Fibroblast of lung (primary cell): ENCODE measurements at places on chromosomes 13 and 19. TPM values are rescaled to one million over a fixed set of nuclear protein-coding genes. Genes with fewer than 3 reads are reported as not detected.

GRCh38 chr19:8355631-8356402, 8.1 kb upstream of the ANGPTL4 start:
- peak; percentile 98 for DNase-seq

GRCh38 chr19:18484992-18485391, 36.9 kb downstream of the ELL start:
- DNase-seq: no peak

- no peak for DNase-seq
Observed at GRCh38 chr13:56755181-56755935, 385.4 kb upstream of the PRR20A start.

DNA sequence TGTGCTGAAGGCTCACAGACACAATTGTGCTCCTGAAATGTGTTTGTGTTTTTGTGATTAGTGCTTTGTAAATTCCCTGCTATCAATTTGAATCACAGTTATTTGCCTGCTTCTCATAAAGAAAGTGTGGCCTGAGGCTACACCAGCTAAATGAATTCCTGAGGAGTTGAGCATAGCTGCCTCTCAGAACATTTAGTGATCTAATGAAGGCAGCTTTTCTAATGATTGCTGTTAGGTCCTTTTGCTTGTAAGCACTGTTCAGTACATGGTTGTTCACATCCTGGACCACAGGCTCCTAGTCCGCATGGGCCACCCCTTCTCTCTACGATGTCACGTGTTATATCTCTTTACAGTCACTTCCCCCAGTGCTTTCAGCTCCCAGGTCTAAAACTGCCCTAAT, 238.2 kb downstream of the B3GLCT start:
- DNase-seq: no peak

DNA sequence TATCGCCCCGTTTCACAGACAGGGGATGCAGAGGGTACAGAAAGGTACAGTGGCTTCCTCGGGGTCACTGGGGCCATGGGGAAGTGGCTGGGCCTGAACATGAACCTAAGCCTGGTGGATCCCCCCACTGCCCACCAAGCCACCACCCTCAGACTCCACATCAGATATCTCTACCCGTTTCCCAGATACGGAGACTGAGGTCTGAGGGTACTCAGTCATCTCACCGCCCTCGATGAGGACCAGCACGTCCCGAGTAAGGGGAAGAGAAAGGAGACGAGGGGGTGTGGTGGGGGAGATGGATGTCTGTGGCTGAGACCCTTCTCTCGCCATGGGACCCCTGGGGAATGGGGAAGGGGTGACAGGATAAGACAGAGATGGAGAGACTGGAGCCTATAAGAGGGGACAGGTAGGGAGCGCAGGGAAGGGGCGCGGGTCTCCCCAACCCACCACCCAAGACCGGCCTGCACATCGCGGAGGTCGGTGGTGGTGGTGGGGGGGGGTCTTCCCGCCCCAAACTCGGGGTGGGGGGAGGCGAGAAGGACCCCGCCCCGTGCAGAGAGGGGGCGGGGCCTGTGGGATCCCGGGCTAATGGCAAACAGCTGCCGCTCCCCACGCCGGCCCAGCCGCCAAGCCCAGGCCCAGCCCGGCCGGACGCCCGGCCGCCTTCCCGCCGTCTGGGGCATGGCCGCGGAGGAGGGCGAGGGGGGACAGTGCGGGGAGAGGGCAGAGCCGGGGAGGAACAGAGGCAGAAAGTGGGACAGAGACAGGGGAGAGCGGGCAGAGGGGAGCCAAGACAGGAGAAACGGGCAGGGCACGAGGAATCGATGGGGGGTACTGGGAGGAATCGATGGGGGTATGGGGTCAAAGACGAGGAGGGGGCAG, 698 bp downstream of the KANK2 start:
- peak; percentile 32 for DNase-seq

GRCh38 chr19:45245334-45245787, at the start of gene EXOC3L2:
Gene EXOC3L2 (minus strand): TSS chr19:45245407. CDS start chr19:45239045, 6,362 bp downstream.
- DNase-seq: no peak

The NCR1 gene
- polyA plus RNA-seq: not detected in 2 replicates

GRCh38 chr13:45700971-45701900, 884 bp upstream of the CBY2 start:
- DNase-seq: no peak

DNA sequence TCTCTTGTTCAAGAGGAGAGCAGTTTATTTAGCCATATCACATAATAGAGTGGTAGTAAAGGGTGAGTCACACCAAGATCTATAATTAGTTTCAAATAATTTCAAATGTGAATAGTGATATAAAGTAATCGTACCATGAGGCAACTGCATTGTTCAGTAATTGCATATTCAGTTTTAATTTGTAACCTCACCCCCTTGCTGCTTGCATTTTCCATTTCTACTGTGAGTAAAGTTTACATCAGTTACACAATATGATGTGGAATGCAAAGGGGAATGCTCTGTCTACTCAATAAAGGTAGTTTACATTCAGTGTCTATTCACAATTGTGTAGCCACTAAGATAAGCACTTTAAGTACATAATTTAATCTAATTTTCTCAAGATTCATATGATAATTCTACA, 1695.7 kb upstream of the SPRY2 start:
- DNase-seq: no peak

- DNase-seq: no peak
Observed at GRCh38 chr13:65971541-65971940, 1258.6 kb downstream of the PCDH9 start.

DNA sequence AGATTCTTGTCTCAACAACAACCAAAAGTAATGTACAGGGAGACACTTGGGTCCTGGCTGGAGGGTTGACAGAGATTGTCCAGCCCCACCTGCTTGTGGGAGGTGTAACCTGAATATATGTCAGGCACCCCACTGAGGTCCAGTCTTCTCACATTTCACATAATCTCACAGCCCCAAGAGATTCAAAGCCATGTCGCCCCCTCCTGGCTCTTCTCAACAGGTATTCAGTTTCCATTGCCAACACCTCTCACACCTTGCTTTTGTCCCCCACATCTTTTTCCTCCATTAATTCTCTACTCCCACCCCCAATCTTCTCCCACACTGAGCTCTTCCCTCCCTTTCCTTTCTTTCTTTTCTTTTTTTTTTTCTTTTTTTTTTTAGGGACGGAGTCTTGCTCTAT, 11.2 kb downstream of the UNC13A start:
- DNase-seq: no peak

DNA sequence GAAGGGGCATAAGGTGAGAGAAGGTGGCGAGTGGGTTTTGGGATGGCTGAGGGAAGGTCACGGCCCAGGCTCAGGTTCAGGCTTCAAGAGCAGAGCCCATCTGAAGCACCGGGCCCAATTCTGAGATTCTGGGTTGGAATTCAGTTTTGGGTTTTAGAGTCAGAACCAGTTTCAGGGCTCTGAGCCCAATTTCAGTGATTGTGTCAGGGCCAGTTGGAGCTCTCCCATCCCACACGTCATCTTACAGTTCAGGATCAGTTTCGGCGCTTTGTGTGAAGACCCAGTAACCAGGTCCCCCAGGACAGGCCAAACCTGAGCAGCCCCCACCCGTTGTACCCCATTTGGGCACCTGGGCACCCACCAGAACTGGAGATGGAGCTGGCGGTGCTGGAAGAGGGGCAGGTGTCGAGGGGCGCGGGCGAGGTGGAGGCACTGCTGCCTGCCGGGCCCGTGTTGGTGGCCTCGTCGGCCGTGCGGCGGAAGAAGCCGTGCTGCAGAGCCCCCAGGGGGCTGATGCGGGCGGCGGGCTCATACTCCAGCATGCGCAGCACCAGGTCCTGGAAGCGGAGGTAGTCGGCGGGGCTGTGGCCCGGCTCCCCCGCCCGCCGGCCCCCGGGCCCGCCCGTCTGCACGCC, 7.5 kb downstream of the DYRK1B start:
- no peak for DNase-seq

- peak; percentile 94 for DNase-seq
Observed at GRCh38 chr13:95924389-95924994, 128.7 kb downstream of the UGGT2 start.

- no peak for DNase-seq
Observed at GRCh38 chr19:10603084-10603872, 16.2 kb upstream of the AP1M2 start.
